ENCODE measurements at places on chromosomes 12 and 14.

DNA sequence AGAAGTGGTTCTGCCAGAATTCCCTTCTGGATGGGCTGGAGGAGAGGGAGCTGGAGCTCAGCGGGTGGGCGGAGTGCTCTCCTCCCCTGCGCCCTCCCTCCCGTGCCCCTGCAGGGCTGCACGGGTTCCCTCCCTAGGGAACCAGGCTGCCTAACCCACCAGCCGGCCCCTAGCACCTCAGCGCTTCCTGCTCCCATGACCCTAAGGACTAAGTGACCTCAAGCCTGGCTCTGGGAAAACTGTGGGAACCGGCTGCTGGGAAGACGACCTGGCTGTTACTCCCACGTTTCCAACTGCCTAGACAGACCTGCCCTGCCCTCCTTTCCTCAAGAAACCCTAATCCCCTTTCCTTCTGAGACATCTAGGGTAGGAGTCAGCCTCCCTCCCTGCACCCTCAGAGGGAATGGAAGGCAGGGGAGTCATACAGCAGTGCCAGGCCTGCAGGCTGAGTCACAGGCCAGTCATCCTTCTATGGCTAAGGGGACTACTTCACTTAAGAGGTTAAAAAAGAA is 31.5 kb downstream of the SLC6A12 start:
- DNase-seq, result no peak

- DNase-seq, result no peak
Measured at GRCh38 chr14:101174980-101175606, 271.6 kb upstream of the RTL1 start.

DNA sequence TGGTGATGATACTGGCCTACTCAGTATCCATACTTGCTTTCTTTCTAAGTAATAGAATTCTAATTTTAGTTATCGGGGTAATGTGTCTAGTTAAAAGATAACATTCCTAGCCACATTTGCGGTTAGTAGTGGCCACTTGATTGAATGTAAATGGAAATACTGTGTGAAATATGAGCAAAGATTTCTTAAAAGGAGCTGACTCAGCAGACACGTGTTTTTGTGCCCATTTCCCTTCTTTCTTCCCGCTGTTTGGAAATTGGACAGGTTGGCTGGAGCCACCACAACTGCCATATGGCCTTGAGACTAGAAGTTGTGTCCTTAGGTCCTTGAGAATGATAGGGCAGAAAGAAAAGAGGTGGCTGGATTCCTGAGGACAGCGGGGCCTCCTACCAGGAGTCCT is 19.8 kb upstream of the DCD start:
- no peak for DNase-seq

GRCh38 chr14:60348211-60348610 is 99.2 kb downstream of the PPM1A start:
- DNase-seq, result no peak

GRCh38 chr12:128155571-128155970 is 111.4 kb upstream of the TMEM132C start:
- DNase-seq, result no peak
